ENCODE measurements at places on chromosomes 4 and X.

DNA sequence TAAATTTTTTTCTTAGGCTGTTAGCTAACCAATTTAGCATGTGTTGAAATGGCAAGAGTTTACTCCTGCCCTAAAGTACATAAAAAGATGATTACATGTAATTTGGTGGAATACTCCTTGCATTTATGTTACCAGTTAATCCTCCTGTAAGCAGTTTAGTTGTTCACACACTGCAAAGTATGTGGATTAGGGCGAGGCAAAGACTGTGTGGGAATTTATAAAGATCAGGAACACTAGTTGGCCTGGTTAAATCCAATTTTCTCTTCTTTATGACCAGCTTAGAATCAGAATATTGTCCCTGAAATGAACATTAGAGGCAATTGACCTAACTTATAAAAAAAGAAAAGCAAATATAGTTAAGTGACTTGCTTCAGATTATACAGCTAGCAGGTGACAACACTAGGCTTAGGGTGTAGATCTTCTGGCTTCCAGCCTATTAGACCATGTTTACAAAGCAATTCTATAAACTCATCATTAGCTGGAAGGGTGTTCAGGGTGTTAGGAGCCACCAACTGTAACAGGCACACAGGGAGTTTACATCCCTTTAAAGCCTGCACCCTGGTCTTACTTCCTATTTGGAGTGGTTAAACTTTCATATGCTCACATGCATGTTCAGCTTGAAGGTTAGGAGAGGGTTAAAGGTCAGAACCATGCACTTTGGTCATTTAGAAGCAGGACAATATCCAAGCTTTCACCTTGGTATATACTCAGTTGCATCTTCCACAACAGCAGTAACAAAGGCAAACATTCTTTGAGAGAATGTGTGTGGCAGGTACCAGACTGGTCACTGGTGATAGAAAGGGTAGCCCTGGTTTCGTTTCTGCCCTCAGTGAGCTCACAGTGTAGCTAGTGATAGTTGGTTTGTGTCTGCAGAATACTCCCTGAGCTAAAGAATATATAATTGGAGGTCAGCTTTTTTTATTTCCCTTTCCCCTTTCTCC is 72.6 kb downstream of the GC start:
- no peak for DNase-seq
- no peaks in the 10 kb centered on the region for H3K36me3 ChIP-seq
- H3K27me3 ChIP-seq: no peaks in the 10 kb centered on the region
- H3K4me1 ChIP-seq: no peaks in the 10 kb centered on the region
- H3K4me3 ChIP-seq: no peak overlapping the region

DNA sequence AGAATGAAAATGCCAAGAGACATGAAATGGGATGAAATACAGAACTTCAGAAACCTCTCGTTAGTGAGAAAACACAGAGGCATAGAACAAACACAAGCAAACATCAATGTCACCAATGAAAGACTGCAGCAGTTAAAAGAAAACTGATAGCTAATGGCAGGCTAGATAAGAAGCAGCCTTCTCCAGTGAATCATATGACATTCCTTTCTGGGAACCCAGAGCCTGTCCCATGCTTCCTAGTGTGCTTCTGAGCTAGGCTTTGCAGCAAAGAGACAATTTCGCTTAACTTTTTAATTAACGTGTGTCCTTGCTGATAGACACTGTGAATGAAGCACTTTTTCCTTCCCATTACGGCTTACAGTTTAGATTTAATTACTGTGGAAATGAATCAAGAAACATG is 444.6 kb downstream of the IL15 start:
- no peak overlapping the region for H3K27ac ChIP-seq
- no peak for DNase-seq
- H3K4me1 ChIP-seq: no peaks in the 10 kb centered on the region

DNA sequence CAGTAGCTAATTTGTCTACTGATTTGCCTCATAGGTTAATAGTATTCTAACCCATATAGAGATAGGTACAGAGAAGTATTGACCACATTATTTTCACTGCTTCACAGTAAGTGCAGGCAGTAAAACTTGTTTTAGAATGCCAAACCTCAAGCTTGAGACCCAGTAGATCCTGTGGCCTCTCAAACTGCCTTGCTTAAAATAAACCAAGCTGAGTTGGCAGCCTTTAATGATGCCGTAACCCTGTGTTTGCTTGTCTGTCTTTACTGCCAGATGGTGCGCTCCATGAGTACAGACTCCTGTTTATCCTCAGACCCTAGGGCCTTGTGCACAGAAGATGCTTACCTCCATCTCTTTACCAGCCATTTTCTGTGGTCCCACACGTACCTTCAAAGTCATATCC is 50.8 kb downstream of the ANXA3 start:
- H3K4me1 ChIP-seq: no peaks in the 10 kb centered on the region
- DNase-seq: peak; percentile 14
- no peaks in the 10 kb centered on the region for H3K36me3 ChIP-seq
- H3K4me3 ChIP-seq: no peak overlapping the region
- H3K27me3 ChIP-seq: no peaks in the 10 kb centered on the region
- no peak overlapping the region for H3K27ac ChIP-seq

DNA sequence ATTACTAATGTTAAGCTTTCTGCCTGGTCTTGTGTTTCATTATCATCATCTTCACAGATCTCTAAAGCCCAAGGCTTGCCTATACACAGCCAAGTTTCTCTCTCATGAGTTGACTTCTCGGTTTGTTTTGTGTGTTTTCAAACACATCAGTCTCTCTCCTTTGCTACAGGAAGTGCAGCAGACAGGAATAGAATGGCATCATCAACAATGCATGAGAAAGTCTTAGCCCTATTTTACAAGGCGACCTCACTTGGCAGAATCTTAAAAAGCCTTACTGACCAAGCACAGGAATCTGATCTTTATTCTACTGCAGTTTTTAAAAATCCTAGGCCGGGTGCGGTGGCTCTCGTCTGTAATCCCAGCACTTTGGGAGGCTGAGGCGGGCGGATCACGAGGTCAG is 36.8 kb downstream of the CC2D2A start:
- no peak overlapping the region for H3K27ac ChIP-seq
- H3K4me3 ChIP-seq: no peak overlapping the region
- H3K27me3 ChIP-seq: no peaks in the 10 kb centered on the region
- DNase-seq: no peak
- no peaks in the 10 kb centered on the region for H3K4me1 ChIP-seq

DNA sequence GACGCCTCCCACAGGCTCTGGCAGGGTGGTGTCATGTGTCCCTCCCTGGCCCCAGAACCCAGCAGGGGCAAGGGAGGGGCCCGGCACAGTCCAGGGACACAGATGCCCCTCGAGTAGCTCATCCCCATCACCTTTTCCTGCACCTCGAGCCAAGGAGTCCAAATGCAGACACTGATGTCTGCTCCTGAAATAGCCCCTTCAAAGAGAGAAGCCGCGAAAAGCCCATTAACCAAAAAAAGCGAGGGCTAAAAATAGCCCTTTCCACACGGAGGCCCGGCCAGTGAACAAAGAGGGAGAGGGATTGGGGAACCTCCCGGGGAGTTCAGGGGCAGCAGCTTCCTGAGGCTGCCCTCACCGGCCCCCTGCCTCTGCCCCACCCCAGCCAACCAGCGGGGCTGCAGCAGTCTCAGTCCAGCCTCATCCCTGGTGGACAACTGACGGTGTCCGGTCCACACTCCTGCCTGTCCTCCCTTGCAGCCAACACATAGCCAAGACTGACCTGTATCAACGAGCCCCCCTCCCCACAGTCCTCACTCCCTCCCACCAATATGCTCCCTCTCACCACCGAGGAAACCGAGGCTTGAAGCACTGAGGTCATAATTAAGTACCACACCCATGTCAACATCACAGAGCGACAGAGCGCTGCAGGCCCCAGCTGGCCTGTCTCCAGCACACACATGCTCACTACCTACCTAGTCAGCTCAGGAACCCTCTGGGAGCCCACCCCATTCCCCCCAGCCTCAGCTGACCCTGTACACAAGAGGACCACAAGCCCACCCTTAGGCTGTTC is 23.9 kb downstream of the WDR1 start:
- H3K36me3 ChIP-seq: peaks cover 34% of the 10 kb centered on the region
- no peak overlapping the region for H3K4me3 ChIP-seq
- H3K27me3 ChIP-seq: no peaks in the 10 kb centered on the region
- H3K4me1 ChIP-seq: no peaks in the 10 kb centered on the region
